EH (cell line): ENCODE measurements at places on chromosomes 12 and 14.
A peak's percentile ranks its signal among the peaks of the same experiment; 100 is the strongest.

GRCh38 chr14:45990252-45990651 lies 661.3 kb downstream of the RPL10L start:
- DNase-seq = no peak

GRCh38 chr12:46798648-46799047 lies 27.1 kb downstream of the SLC38A4 start:
- no peak for DNase-seq

DNA sequence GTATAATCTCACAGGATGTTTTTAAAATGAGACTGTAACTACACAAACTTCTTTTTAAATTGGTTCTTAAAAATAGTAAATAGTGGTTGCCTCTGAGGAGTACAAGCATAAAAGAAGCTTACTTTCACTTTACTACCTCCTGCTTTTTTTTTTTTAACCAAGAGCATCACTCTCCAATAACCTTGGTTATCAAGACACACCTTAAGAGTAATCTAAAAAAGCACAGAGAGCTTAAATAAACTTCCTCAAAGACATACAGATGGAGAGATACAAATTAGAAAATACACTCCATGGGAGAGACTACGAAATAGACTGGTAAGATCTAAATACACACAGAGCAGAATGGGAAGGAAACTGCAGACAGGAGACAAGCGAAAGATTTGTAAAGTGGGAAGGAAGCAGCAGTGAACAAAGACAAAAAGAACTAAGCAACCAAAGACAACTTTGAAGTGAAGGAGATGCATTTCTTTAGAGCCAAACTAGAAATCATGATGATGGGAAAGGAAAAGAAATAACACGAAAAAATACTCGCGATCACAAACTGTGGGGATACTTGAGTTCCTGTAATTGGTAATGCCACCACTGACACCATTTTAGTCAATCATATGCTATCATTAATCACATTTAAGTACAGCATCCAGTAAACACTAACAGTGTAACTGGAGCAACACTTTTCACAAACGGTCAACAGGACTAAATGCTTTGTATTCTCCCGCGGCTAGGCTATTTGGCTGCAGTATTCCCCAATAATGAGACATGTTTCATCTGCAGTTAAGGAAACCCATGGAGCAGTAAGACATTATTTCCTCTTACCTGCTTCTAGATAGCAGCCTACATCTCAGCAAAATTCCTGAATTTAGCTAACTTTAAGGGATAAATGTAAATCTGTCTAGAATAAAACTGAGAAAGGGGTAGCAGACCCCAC lies 8.2 kb downstream of the SINHCAF start:
- DNase-seq = no peak

- no peak for DNase-seq
Measured at GRCh38 chr12:87807086-87807485, 222.1 kb downstream of the C12orf50 start.

GRCh38 chr14:99155173-99156089 lies 116.6 kb downstream of the BCL11B start:
- no peak for DNase-seq

DNA sequence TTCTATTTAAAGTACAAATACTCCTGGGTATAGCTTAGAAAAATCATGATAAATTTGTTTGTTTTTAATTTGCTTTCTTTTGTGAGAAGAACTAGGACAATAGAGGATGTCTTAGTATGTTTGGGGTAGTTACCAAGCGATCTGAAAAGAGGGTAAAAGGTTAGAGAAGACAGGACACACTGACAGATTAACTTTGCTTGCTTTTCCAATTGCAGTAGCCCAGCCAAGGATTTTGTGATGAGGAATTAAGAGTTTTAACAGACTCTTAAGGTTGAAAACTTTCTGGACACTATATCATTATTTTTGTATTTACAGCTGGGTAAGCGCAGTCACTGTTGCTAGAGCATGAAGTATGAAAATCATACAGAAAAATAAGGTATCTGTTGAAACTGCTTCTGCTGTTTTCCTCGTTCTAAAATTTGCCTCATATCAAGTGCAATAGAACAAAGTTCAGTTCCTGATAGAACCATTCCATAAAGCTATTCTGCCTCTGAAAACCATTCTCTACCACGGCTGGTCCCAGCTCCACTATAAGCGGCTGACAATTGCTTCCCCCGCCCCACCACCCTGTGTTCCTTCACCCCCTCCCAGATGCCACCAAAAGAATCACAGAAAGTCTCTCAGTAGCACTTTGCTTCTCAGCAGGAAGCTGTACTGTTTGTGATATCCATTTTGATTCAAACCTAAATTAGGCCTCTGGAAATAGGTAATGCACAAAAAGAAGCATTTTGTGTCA lies 413.4 kb downstream of the BCAT1 start:
- DNase-seq = no peak

DNA sequence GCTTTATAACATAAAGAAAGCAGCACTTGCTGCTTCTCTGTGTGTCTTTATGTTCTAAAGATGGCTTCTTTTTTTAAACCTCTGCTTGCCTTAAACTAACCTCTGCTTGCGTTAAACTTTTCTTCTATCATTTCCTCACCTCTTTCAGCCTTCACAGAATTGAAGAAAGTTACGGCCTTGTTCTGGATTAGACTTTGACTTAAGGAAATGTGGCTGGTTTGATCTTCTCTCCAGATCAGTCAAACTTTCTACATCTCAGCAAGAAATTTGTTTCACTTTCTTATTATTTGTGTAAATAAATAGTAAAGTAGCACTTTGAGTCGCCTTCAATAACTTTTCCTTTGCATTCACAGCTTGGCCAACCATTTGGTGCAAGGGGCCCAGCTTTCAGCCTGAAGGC lies 64.2 kb downstream of the CMAS start:
- DNase-seq = no peak

DNA sequence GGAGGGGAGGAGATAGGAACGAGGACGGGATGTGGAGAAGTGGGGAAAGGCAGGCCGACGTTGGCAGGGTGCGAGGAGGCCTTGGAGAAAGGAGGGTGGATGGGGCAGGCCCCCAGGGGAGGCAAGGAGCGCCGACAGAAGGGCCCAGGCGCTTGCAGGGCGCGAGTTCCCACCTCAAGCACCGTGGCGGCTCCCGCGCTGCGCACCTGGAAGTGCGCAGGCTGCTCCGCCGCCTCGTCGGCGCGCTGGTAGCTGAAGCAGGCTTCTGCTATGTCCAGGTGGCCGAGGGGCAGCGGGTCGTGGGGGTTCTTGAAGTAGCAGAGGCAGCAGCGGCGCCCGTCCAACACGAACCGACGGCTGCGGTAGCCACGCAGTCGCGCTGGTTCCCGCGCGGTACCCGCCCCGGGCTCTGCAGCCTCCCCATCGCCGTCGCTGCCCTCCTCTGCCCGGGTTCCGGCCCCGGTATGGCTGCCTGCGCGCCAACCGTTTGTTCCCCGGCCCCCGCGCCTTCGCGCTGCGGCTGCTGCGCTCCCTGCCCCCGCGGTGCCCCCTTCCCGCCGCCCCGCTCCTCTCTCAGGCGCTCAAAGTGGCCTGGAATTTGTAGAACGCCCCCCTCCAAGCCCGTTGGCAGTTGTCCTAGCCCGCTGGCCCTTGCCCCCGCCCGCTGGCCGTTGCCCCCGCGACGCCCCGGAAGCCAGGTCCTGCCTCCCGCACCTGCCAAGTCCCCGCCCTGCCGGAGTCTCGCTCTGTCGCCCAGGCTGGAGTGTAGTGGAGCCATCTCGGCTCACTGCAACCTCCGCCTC lies 1.1 kb upstream of the ACTR6 start:
- peak; percentile 41 for DNase-seq

- peak; percentile 10 for DNase-seq
Measured at GRCh38 chr14:38716926-38717325, 386.1 kb downstream of the SEC23A start.

GRCh38 chr12:97466000-97466399 lies 3.4 kb downstream of the RMST start:
- DNase-seq = no peak

GRCh38 chr14:88929656-88930436 lies 105.4 kb downstream of the TTC8 start:
- DNase-seq = peak; percentile 7

DNA sequence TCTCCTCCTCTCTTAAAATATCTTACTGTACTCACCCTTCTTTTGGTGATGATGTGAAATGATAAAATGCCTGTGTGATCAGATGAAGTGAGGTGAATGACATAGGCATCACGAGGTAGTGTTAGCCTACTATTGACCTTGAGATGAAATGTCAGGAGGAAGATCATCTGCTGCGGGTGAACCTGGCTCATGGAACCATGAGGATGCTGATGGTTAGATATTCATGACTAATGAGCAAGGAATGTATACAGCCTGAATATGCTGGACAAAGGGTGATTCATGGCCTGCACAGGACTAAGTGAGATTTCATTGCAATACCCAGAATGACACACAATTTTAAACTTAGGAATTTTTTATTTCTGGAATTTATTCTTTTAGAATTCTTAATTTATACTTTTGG lies 89.6 kb downstream of the DAAM1 start:
- DNase-seq = peak; percentile 92

DNA sequence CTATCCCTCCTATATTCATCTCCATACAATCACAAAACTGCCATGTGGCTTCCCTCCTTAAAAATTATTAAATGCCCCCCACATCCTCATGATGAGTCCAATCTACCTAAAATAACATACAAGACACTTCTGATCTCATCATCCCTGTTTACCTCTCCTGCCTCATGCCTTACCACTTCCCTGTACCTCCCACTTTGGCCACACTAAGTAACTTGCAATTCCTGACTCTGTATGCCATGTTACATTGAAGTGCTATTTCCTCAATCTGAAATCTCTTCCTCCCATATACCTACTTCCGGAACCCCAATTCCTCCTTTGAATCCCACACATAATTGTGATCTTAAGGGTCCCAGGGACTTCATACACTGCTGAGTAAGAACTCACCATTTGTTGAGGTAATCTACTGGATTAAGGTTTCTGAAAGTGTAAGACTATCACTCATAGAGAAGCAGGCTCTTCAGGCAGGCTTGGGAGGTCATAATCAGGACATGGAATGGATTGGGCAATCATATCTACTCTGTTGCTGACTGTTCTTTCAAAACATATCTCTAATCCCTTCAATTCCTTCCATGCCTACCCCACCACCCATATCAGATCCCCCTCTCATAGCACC lies 117.6 kb upstream of the PLEKHG7 start:
- DNase-seq = no peak

- DNase-seq = no peak
Measured at GRCh38 chr12:94240171-94240570, 91.8 kb downstream of the PLXNC1 start.

DNA sequence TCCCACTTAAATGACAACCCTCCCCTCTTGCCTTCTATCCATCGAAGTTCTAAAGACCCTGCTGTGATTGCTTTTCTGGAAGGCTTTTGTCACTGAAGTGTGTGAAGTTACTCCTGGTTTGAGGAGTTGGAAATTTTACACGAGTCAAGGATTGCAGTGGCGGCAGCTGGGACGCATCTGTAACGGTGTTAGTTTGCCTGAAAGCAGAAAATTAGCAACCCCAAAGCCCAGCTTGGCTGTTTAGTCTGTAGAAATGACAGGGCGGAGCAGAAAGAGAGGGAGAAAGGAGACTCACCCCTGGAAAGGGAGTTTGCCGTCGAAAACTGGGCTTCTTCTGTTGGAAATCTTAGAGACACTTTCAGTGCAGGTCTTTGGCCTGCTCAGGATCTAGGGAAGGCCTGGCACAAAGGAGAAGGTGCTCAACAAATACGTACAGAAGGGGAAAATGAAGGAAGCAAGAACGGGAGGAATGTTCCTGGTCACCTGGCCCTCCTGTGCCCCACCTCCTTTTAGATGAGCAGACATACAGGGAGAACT lies 931 bp upstream of the MYF5 start:
- no peak for DNase-seq

- no peak for DNase-seq
Measured at GRCh38 chr14:100092832-100093231, 27.6 kb downstream of the EVL start.

DNA sequence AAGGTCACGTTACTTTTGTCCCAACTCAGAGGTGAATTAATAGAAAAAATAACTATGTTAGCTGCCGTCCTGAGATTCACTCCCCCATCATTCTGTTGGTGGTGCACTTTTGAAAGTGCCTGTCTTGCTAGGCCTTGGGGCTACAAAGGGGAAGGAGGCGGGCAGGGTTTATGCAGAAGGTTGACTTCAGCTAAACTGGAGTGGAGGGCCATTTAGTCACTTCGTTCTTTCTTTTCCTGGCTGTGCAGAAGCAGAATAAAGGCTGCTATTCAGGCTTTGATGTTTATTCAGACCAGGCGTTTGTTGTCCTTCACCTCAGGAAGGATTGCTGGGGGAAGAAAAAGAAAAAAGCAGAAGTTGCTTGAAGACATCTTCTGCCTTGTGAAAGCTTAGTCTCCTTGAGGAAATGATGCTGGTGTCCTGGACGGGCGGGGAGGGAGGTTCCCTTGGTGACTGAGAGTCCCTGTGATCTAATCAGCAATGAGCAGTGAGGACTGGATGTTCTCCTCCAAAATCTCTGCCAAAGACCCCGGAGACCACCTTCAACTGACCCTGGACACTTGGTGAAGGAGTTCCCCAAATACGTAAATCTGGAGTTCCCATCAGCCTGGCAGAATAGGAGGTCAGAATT lies 4.0 kb downstream of the GLT1D1 start:
- DNase-seq = no peak

GRCh38 chr14:64857979-64858744 lies 21.5 kb downstream of the SPTB start:
- DNase-seq = no peak

DNA sequence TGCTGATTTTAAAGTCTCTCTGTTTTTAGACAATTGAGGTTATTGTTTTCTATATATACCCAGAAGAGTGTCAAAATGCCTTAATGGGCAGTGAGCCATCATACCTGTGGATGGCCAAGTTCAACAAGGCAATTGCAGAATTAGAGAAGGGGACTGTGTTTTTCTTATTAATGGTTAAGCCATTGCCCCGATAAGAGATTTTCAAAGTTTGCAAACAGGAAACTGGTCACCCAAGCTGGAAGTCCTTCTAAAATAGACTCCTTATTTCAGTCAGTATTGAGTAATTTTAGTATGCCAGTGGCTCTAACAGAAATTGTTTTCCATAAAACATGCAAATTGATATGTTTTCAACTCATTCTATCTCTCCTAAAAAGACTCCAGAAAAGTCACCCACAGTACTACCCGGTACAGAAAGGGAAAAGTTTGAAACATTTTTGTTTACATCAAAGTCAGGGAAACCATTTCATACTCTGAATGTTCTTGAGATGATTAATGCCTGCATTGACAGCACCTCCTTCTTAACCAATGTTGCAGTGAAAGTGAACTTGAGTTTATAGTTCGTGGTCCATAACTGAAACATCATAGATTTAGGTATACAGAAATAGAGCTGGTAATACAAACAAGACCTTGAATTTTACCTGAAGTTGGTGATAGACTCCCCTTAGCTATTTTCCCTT lies 191.1 kb downstream of the TMX1 start:
- DNase-seq = peak; percentile 51

- no peak for DNase-seq
Measured at GRCh38 chr14:38410442-38410841, 154.5 kb upstream of the CLEC14A start.
